ENCODE measurements at places on chromosomes 4 and X.
A peak's percentile ranks its signal among the peaks of the same experiment; 100 is the strongest.

DNA sequence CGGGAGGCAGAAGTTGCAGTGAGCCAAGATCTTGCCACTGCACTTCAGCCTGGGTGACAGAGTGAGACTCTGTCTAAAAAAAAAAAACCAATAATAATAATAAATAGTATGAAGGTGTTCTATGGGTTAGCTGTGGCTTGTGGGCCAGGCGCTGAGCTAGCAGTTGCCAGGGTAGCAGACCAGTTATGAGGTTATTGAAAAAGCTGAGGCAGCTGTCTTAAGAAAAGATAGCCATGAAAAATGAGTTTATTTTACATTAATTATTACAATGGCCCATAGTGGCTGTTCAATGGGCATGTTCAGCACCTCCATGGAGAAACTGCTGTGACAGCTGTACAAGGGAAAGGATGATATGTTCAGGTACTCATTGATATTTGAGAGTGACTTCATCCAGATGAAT lies 13.3 kb upstream of the HSD17B10 start:
- DNase-seq: no peak

DNA sequence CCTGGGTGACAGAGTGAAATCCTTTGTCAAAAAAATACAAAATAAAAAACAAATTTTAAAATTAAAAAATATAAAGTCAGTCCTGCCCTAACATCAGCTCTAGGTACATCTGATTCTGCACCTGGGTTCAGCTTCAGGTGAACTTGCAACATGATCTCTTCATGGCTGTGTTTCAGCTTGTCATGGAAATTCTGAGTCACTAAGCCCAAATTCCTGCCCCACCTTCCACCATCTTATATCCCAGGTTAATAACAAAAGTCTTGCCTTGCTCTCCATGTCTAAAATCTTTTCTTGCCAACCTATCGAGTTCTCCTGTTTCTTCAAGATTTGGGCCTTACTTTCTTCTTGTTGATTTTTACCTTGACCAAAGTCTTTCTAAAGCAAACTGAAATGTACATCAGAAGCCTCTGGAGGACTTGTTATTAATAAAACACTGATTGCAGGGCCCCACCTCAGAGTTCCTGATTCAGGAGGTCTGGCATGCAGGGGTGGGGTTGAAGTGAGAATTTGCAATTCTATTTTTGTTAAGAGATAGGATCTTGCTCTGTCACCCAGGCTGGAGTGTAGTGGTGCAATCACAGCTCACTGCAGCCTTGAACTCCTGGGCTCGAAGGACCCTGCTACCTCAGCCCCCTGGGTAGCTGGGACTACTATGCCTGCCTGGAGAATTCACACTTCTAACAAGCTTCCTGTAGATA lies 125.8 kb upstream of the VCX3A start:
- no peak for DNase-seq

GRCh38 chr4:13872155-13872554 lies 244.6 kb upstream of the BOD1L1 start:
- DNase-seq: no peak

DNA sequence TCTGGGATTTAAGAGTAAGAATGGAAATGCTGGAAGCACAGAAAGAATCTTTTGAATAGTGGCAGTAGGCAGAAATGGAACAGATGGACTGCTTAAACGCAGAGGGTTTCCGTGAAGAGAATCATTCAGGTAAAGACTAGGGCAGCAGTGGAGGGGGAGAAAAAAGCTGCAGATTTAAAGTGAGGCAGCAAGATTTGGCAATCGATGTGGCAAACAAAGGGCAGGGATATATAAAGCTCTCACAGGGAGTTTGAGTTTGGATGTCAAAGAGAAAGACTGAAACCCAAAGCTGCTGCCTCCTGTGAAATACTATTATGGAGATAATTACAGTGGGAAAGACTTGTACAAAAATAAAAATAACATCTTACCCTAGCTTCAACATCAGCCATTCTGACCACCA lies 384.0 kb downstream of the CENPC start:
- no peak for DNase-seq

DNA sequence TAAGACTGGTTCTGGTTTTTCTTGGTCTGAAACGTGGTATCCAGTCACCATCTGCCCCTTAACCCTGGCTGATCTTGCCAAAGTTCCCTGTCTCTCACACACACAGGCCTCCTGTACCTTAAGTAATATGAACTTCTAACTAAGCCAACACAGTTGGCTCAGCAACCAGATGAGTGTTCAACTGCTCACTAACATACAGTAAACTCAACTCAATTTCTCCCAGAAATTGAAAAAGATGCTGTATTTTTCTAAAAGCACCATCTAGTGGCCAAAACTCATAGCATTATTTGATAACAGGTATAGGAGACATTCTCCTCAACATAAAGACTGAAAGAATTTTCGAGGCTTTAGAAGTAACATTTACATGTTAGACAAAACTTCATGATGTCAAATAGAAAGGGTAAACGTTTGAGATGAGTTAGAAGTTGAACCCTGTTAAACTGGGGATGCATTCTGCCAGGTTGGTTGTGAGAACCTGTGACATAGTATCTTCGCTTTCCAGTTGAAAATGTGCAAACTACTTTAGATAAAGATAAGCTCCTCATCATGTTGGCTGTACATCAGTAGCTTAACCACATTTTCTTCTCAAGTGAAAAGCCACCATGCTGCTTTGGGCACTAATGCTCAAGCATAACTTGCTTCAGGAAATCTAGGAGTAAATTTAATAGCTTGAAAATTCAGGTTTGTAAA lies 31.2 kb downstream of the CCNI start:
- peak; percentile 5 for DNase-seq

DNA sequence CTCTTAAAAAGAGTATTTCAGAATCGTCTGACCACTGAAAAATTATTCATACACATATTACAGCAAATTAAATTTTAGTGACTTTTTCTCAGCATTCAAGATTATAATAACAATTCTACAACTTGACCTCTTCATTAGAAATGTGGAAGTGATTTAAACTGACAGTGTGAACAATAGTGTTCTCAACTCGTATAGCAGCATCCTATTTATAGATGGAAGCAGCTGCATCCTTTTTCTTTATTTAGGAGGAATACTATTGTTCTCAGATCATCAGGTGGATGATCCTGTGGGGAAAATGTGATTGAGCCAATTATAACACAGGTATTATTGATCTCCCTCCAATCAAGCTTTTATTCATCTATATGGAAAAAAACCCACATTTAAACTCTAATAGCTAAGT lies 56.7 kb downstream of the RAPGEF2 start:
- no peak for DNase-seq

GRCh38 chr4:169741569-169741968 lies 16.2 kb downstream of the HPF1 start:
- no peak for DNase-seq

DNA sequence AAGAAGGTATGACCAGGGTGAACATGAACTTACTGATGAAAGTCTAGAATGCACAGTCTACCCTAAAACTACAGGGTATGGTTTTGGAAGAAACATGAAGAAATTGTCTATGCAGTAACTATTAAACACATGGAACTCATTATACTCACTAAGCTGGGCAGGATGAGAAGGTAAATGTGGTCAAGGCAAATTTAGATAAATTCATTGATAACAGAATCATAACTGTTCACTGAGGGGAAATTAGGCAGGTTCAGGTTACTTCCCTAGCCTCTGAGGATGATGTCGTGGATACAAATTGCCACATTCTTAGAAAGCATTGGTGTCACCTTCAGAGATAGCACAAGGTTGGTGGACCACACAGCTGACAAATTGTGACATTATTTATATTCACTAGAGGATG lies 40.4 kb upstream of the MID1IP1 start:
- no peak for DNase-seq

DNA sequence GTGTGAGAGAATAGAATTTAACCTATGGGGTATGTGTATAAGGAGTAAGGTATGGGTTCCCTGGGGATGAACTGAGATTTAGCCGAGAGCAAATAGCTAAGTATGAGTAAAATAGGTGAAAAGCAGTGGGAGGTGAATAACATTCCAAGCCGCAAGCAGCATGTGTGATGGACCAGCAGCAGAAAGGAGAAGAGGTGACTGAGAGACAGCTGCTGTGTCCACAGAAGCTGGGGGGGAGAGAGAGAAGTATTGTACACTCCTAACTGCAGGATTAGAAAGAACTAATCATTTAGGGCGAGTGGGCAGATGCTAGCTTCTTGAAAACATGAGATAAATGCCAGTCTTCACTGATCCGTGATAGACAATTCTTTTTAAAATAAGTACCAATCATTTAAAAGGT lies 296.0 kb downstream of the KLHL4 start:
- DNase-seq: no peak

DNA sequence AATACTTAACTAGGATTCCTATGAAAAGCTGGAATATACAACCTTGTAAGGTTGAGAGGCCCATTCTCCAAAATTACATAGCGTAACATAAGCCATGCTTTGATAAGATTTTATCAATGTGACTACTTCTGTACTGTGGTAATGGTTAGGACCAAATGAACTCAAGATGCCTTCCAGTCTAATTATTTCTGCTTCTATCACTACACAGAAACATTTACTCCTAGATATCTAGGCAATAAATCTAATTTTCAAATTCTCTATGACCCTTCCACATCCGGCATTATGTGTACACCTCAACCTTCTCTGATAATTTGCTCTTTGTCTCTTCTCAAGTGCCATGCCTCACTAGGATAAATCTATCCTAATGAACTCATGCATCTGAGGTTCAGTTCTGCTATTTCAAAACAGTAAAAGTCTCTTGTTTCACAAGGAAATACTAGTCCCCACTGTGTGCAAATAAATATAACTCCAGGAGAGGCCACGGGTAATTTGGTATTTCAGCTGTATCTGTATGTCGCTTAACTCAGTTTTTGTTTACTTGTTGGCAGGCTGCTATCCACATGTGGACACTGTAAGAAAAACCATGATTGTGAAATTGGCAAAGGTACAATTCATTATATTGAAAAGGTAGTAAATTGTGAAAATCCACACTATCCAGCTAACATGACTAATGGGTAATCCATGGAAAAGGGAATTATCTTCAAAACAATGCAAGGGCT lies 93.3 kb downstream of the PRDM5 start:
- DNase-seq: no peak

DNA sequence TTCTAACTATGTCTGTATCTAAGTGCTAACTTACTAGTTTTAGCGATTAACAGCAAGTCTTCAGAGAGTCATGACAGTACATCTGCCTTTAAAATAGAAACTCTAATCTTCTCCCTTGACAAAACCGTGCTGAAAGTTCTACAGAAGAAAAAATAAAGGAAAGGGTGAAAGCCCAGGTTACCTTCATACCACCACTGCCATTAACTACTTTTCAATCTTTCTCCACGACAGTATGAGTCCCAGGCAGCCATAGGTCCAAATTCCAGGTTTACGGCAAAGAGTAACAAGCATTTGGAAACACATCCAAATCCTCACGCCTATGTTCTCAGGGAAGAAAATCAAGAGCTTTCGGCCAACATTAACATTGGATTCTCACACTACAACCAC lies 12.4 kb upstream of the ZCCHC13 start:
- DNase-seq: no peak

DNA sequence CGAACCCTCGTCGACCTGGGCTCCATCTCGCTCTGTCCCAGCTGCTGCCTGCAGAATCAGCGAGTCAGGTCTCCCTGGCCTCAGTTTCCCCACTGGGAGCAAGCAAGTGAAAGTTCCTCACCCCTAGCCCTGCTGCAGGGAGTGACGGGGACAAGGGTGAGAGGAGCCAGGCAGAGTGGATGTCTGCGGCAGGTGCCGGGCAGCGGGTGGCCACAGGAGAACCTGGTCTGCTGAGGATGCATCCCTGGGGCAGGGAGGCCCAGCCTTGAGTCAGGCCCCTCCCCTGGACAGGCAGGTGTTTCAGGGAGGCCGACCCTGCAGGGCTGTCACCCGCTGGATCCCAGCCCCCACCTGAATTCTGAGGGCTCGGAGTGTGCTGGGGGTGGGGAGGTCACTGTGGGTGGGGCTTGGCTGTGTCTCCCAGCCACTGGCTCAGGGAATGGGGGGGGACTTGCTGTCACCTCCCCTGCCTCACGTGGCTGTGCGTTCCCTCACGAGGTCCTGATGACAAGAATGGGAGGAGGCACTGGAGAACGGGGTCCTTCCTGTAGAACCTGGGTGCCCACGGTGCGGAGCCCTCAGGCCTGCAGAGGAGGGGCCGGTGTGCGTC lies 33.2 kb downstream of the LRPAP1 start:
- DNase-seq: no peak

DNA sequence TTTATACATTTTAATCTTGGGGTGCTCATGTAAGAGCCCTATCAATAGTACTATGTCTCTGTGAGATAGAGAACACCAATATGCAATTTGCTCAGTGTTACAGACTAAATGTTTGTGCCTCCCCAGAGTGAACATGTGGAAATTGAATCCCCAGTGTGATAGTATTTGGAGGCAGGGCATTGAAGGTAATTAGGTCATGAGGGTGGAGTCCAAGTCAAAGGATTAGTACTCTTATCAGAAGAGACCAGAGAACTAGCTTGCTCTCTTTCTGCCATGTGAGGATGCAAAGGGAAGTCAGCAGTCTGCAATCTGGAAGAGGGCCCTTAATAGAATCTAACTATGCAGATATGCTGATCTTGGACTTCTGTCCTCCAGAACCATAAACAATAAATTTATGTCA lies 1317.0 kb downstream of the STIM2 start:
- no peak for DNase-seq

- DNase-seq: no peak
These were observed 31.6 kb upstream of the NAP1L5 start for GRCh38 chr4:88729146-88729760.

- DNase-seq: peak; percentile 3
These were observed 86.5 kb downstream of the DRD5 start for GRCh38 chr4:9867751-9868425.

DNA sequence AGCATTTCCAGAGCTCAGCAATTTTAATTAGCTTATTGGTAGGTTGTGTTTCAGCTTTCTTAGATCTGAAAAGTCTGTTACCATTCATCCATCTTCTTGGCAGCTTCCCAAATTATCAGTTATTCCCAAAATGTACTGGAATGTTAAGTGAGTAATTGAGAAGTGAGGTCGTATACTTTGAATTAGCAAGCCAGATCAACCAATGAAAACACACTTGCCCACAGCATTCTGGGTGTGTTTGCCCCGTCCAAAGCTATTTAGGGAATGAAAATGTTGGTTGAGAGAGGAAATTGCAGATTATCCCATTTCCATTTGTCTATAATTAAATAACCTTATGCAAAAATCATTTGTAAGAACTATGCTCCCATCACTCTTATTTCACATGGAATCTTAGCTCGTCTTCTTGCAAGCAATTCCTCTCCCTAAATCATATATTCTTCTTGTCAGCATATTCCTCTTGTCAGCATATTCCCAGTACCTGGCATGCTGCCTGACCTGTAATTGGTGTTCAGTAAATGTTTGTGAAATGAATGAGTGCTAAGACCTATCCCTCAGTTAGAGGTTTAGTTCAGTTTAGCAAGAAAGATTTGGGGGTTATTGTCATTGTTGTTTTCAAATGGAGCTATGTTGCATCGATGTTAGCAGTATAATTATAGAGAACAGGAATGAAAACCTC lies 23.3 kb upstream of the ANTXR2 start:
- no peak for DNase-seq

GRCh38 chrX:133921764-133922389 lies 63.5 kb downstream of the GPC3 start:
- DNase-seq: peak; percentile 11
